Neural progenitor cell (in vitro differentiated cells): ENCODE measurements at places on chromosomes 1 and 21. TPM values are rescaled to one million over a fixed set of nuclear protein-coding genes. Genes with fewer than 3 reads are reported as not detected.
A peak's percentile ranks its signal among the peaks of the same experiment; 100 is the strongest.

GRCh38 chr1:48955774-48956173, 179.1 kb upstream of the BEND5 start:
- DNase-seq = no peak

DNA sequence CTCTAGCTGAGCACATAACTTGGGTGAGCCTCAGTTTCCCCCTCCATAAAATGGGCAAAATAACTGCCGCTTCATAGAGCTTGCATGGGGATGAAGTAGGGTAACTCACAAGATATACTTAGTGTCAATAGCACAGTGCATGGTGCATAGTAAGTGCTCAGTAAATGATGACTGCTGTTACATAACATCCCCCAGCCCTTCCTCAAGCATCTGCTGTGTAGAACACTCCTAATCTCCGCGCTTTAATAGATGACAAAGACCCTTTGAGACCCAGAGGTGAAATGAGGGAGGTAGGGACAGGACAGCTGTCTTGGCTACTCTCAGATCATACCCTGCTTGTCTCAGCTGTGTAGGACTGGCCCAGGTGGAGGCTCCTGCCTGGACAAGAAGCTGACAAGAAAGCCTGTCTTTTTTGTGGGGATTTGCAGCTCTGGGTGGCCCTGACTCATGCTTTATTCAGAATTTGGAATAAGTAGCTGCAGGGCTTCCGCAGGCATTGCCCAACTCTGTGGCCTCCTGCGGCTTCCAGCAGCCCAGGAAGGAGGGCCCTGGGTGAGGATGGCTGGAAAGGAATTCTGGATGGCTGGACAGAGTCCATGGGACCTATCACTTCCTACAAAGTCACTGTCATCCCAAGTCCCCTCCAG, 20.7 kb upstream of the PADI4 start:
- no peak for DNase-seq

DNA sequence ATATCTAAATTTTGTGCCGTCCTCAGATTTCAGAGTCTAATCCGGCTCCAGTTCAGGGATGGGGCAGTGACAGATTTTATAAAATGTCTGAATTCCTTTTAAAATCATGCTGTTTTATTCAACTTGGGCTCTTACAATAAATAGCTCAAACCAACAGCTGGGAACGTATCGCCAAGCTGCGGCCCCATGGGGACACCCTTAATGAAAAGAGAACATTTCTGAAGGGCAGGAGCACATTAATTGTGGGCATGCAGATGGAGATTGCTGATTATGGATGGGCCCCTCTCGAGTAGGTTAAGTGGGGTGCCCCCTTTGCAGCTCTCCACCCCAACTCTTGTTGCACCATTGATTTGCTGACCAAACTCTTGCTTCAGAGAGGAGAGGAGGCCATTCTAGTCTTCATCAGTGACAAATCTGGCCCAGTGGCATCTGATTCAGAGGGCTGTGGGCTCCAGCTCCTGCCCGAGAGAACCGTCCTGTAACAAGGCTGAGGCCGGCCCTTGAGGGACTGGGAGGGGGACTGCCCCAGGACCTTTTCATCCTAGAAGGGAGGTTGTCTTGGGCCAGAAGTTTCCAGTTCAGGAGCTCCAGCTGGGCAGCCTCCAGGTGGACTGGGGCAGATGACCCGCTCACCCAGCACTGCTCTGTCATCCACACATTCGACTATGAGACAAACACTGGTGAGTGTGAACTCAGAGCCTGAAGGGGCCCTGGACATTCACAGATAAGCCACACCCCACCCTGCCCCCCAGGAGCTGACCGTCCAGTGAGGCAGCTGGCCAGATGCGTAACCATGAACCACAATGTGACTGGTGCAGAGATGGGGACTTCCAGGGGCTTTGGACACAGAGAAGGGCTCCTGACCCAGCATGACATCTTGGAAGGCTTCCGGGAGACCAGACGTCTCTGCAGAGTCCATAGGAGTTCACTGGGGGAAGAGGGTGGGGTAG, 55.1 kb upstream of the TMEM51 start:
- no peak for DNase-seq

DNA sequence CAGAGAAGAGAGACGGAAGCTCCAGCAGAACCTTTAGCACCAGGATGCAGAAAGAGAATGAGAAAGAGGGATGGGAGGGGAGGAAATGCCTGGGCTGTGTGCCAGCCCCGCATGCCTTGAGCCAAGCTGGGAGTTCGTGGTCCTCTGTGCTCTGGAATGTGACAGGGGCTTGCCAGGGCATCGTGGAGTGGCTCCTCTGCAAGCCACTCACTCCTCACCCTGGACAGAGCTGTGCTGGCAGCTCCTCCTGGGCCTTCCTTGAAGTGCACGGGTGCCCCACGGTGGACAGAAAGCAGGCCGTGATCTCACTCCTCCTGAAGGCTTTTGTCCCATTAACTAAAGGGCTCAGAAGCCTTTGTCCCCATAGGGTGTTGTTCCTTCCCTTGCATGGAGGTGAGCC, 34.8 kb upstream of the PRELP start:
- peak; percentile 55 for DNase-seq

- no peak for DNase-seq
These were observed 143.9 kb downstream of the KAZN start for GRCh38 chr1:14742181-14742980.

DNA sequence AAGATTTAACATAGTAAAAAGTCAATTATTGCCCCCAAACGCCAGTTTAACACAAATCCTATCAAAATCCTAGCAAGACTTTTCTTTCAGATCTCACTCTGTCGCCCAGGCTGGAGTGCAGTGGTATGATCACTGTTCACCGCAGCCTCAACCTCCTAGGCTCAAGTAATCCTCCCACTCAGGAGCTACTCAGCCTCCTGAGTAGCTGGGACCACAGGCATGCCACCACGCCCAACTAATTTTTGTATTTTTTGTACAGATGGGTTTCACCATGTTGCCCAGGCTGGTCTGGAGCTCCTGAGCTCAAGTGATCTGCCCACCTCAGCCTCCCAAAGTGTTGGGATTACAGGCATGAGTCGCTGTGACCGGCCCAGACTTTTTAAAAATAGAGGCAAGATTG, 4.8 kb downstream of the SNIP1 start:
- no peak for DNase-seq

- DNase-seq = no peak
These were observed 37.2 kb downstream of the SCCPDH start for GRCh38 chr1:246761396-246761795.

DNA sequence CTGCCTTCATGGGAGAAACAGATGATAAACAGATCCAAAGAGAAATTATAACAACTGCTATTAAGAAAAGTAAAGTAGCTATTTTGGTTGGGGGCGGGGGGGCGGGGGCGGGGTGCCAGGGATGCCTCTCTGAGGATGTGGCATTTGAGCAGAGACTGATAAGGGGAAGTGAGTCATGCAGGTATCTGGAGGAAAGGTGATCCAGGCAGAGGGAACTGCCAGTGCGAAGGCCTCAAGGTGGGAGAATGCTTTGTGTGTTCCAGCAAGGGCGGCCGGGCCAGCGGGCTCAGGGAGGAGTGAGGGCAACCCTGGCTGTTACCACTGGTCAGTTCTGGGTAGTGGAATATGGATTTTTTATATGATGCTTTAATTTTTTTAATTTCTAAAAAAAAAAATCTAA, 7.0 kb upstream of the TNFRSF1B start:
- DNase-seq = no peak

DNA sequence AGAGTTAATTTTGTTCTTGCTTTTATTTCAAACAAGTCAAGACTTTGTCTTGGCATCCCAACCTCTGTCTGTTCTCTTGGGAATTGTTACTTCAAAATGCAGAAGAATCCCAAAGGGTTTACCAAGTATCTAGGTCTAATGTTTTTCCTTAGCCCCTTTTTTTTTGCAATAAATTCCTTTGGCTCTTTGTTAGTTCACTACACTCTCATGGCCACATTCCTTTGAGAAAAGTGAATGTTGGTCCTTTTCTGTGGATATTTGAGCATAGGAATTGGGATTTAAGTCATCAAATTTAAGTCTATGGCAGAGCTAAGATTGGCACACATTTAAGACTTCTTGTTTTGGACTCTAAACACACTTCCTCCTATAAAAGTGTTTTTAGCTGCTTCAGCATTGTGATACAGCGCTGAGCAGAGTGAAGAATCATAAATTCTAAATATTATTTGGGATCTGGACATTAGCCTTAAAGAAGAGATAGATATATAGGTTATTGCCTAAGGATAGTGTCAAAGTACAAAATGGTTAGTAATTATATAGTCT, 1.9 kb downstream of the BTF3L4 start:
- DNase-seq = no peak

GRCh38 chr1:176164014-176164678, 42.9 kb downstream of the COP1 start:
- DNase-seq = no peak

GRCh38 chr1:68230901-68231626, 1.3 kb downstream of the WLS start:
- peak; percentile 15 for DNase-seq

- no peak for DNase-seq
These were observed 53.6 kb upstream of the ADARB1 start for GRCh38 chr21:45020629-45021427.

DNA sequence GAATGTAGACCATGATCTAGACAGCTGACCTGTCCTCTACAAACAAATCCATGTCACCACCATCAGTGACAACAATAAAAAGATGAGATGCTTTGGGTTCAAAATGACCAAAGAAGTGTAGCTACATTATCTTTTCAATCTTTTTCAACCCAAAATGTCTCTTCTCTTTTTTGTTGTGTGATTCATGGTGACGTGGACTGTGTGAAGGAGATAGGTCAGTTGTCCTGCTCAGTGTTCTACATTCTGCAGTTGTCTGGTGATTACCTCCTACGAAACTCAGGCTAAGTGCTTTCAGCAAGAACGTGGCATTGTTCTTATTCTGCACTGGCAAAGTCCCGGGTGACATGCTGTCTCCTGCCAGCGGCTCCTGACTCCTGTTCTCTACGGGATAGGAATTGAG, 73.1 kb downstream of the PRKAB2 start:
- DNase-seq = no peak

DNA sequence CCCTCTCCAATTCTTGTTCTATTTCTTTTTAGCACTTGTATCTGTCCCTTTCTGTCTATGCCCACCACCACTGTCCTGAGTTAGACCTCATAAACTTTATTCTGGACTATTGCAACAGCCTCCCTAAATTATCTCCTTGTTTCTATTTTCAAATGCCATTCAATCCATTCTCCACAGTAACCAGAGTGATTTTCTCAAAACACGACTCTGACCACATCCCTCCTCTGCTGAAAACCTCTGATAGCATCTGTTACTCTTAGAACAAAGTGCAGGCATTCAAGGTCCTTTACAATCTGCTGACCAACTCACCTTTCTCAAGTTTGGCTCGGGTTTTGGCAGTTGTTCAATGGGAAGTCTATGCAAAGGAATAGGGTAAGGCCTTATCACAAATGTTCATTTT, 22.8 kb upstream of the GPX7 start:
- DNase-seq = no peak

GRCh38 chr1:193979219-193979618, 792.8 kb upstream of the B3GALT2 start:
- DNase-seq = no peak

DNA sequence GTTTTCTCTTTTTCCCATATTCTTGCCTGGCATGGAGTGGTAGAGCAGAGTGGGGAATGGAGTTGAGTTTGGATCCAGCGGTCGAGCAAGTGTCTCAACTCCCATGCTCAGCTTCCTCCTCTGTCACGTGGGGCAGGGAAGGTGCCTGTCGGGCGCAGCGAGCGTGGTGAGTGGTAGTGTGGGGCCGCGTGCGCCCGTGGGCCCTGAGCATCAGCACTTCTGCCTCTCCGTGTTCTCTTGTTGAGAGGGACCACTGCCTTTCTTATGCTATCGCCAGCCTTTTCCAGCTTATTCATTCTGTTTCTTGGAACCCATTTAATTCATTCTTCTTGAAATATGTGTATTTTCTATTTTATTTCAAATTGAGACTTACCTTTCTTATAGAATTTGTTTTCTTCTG, 65.1 kb downstream of the ADARB1 start:
- DNase-seq = no peak

- DNase-seq = no peak
These were observed 2.7 kb downstream of the PDIK1L start for GRCh38 chr1:26114165-26114927.

DNA sequence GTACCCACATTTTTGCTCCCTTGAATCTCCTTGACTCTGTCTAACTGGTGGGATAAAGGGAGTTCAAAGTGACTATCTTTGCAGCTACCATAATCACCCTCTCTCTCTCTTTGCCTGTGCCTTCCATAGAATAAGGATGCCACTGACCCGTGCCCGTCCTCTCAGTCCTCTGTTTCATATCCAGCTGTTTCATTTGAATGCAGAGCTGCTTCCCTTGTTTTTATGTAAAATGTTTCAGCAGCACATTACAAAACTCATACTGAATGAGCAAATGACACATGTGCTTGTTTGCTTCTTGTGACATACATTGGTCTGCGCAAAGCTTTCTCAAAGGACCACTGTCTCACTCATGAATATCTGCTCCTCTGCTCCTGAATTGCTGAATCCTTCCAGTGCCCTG, 38.4 kb downstream of the CDC42 start:
- DNase-seq = no peak

GRCh38 chr1:159239551-159240220, 35.0 kb downstream of the ACKR1 start:
- DNase-seq = no peak

DNA sequence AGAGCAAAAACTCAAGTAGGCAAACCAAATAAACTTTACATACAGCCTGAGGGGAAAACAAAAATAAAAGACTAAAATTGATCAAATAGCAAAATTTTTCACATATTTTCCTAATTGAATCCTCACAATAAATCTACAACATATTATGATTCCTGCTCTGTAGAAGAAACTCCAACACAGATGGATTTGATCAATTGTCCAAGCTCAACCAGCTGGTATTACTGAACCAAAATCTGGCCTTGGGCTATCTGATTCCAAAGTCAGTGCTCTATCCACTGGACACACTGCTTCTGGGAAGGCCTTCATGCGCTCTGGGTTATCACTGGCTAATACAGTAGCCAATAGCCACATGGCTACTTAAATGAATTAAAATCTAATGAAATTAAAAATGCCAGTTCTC, 39.3 kb downstream of the PCNX2 start:
- DNase-seq = no peak

DNA sequence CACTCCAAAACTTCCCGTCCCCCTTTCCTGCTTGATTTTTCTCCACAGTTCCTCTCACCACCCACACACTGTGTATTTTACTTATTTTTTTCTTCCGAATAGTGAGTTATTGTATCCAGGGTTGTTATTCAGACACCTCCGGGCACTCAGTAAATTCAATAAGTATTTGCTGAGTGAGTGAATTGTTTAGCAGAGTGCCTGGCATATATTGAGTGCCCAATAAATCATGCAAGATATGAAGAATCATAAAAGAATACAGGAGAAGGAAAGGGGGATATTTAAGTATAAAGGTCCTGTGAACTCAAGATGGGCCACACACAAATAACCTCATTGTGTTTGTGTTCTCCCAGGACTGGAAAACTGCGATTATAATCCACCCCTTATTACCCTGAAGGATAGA, 139.9 kb downstream of the GALNT2 start:
- no peak for DNase-seq

IL12RB2 gene
- 0.06 and 0.25 TPM in 2 replicates for total RNA-seq

SELE gene
- total RNA-seq = not detected in 2 replicates

CYP2J2 gene
- total RNA-seq = 0.07 and 0.19 TPM in 2 replicates

PLCH2 gene
- 0.54 and 2.0 TPM in 2 replicates for total RNA-seq
